ENCODE measurements at places on chromosomes 6 and 20.

DNA sequence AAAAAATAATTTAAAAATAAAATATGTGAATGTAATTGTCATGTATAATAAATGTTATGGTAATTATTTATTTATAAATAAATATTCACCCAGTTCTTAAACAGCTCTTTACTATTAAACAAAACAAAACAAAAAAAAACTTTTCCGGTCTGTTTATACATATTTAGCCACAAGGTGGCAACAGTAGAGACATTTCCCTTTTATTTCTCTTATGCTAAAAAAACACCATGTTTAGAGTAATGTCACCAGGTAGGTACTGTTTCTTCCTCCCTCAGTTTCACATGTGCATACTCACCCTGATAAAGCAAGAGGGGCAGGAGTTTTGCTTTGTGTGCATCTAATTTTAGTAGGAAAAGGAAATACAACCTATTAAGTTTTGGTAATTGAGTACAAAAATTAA lies 610.4 kb upstream of the IMPG1 start:
- DNase-seq, result no peak

DNA sequence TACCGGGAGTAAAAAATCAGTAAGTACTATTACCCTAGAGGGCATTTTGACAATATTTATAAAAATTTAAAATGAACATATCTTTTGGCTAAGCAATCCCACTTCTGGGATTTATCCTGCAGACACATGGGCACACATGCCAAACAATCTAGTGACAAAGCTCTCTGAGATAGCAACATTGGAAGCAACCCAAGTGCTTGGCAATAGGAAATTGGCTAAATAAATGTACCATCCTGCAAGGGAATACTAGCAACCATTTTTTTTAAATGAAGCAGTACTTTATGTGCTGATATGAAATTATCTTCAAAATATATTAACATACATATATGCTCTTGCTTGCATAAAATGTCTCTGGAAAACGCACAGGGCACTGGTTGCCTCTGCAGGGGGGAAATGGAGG lies 133.8 kb downstream of the SNX5 start:
- DNase-seq, result no peak

GRCh38 chr20:61355585-61355984 lies 103.5 kb downstream of the CDH4 start:
- DNase-seq, result no peak

- no peak for DNase-seq
These were observed 3.0 kb downstream of the RGS19 start for GRCh38 chr20:64076061-64076997.

DNA sequence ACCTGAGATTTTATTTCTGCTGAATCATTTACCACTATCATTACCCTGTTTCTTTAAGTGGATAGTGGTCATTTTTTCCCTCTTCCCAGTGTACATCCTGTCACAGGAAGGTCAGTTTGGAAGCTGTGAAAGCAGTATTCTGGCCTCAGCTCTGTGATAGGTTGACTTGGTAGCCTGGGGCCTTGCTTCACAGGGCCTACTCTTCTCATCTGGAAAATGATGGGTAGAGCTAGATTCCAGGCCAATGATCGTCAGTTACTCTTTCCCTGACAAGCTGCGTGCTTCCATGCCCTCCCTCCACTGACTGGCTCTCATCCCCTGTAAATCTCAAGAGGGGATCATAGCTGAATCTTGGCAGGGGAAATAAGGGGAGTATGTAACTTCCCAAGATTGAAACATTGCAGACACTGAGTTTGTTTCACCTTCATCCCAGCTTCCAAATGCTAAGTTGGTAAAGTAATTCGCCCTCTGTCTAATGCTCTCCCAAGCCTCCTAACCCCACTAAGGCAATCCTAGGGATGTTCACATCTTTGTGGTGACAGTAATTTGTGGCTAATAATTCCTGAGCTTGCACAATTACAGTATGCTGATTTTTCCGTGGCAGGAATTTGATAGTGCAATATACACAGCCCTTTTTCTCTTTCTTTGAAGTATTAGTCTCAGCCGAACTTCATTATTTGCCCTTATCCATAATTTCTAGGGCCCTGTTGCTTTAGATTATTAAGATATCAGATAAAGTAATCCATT lies 51.2 kb downstream of the VAPB start:
- no peak for DNase-seq

DNA sequence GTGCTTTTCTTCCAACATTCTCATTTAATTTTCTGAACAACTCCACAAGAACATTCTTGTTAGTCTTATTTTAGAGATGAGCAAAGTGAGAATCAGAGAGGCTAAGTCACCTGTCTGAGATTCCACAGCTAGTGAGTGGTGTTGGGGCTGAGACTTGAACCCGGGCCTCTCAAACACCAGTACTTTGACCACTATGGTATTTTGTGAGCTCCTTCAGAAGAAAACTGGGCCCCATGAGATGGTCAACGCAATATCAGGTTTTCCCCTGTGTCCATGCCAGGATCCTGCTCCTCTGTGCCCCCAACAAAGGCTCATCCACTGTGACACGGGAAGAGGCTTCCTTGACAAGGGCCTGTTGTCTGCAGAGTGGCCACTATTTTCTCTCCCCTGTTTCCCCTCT lies 51.9 kb downstream of the MAFB start:
- no peak for DNase-seq

- DNase-seq, result no peak
These were observed 806 bp downstream of the LEMD2 start for GRCh38 chr6:33787954-33788693.

- no peak for DNase-seq
These were observed 221.3 kb downstream of the FARS2 start for GRCh38 chr6:5482619-5483018.

DNA sequence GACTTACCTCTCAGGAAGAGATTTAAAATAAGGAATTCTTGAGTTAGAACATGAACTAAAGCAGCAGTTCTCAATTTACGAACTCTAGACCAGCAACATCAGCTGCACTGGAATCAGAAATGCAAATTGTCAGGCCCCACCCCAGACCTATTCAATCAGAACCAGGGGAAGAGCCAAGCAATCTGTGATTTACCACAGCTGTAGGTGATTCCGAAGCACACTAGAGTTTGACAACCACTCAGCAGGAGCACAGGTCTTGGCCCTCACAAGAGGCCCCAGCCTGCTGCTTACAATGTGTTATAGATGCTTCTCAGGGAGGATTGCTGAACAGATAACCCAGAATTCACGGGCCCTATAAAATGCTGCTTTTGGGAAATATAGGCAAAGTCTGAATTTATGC lies 279.2 kb downstream of the PTPRK start:
- no peak for DNase-seq

DNA sequence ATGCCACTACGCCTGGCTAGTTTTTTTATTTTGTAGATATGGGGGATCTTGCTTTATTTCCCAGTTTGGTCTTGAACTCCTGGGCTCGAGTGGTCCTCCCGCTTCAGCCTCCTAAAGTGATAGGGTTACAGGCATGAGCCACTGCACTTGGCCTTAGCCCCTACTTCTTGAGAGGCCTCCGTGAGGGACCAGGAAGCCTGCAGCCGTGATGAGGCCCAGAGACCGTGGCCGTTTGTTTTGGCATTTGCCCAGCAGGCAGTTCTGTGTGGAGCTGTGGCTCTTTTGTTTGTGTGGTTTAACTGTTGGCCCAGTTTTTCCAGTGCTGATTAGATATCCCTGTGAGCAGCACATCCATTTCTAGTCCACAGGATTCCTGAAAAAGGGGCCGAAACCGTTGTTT lies 39.8 kb downstream of the SRSF3 start:
- no peak for DNase-seq

DNA sequence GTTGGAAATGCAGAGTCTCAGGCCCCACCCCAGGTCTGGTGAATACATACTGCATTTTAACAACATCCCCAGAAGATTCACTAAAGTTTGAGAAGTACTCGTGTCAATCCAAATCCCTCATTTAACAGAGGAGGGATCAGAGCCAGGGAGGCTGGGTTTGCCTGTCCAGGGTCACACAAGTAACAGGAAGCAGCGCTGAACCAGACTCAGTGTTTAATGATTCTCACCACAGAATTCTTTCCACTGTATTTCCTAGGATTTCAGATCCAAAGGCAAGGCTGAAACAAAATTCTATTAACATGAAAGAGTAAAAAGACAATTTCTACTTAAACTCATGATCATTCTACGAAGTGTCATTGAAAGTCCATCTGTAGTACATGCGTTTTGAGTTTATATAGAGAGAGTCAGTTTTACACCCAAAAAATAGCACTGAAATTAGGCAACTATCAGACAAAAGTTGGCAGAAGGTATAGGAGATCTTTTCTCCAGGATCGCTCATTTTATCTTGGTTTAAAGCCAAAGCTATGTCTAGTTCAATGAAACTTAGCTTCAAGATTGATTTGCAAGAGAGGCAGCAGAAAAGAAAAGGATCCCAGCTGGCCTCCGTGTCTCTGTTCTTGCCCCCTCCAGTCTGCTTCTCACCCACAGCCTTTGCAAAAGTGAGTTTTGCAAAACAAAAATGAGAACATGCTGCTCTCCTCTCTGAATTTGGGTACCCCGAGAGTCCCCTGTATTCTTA lies 6.0 kb upstream of the AGPAT4 start:
- no peak for DNase-seq

DNA sequence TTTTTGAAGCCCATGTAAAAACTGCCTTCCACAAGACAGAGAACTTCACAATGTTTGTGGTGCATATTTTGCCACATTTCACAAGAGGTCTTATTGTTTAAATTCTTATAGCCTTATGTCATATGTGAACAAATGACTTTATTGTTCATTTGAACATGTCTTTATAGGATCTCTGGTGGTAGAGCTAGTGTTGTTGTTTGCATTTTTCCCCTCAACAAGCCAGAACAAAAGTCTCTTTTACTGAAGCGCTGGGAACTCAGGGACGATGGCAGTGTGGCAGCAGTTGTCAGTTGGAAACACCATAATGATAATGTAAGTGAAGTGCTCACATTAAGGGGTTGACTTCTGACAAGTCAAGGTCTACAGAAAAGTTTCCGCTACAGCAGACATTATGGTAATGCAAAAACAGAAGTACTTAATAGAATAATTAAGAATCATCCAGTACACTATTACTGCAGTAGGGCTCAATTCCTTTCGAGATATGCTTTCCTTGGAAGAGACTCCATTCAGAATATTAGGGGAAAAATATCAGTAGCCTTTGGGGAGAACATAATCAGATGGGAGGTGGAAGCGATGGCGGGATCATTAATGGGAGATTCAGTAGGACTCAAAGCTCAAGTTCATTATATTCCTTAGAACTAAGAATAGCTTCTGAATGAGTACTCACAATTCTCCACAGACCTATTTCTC lies 180.0 kb downstream of the GJA10 start:
- no peak for DNase-seq

DNA sequence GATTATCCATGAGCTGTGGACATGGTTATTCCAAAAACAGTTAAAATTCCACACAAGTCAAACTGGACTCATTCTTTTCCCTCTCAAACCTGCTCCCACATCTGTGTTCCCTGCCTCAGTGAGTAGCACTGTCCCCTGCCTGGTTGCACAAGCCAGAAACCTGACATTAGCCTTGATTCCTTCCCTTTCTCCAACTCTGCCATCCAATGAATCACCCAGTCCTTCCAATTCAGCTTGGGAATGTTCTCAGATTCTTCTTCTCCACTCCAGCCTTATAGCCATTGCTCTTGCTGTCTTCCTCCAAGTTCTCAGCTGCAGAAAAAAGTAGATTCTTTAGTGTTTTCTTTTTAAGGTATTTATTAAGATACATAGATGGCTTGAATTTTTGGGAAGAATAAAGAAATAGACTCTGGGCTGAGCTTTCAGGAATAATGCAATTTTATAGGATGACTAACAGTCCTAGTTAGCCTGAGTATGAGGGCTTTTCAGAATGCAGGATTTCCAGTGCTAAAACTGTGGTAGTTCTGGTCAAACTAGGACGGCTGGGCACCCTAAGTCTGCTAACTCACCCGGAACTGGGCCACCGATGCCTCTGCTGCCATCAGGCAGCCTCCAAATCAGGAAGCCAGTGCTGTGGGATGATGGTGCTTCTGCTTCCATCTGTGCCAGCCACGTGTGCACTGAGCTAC lies 18.2 kb upstream of the SASH1 start:
- no peak for DNase-seq

DNA sequence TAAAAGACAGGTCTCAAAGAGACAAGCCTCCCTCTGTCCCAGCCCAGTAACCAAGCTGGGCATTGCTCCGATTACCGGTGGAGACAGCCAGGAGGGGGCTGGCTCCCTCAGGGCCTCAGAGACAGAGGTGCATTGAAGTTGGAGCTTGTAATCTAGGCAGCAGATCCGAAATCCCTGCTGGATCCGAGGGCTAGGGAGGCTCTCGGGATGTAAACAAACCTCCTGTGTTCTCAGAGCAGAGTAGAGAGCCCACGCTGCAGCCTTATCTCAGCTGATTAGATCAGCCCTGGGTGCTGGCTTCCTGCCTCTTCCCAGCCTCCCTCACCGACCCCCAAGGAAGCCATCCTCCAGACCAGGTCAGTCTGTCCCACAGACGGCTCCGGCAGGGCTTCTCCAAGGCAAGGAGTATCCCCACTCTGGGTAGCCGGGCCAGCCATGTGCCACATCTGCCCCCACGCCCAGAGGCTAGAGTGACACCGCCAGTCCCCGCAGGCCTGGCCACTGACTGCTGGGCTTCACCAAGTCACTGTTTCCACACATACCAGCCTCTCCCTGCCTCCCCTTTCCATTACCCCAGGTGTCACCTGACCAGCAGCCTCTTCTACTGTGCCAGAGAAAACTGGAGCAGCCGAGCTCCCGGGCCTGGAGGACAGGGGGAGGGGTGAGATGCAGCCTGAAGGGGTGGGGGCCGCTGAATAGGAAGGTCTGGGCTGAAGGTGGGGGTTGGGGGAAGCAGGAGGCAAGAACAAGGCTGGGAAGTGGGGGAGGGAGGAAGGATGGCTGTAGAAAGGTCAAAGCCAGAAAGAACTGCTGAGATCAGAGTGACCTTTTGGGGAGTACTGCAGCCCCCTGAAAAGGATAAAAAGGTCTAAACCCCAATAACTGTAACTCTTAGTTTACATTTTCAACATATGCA lies 6.0 kb downstream of the SDC4 start:
- DNase-seq, result peak; percentile 33

GRCh38 chr20:23225407-23226060 lies 125.1 kb upstream of the NXT1 start:
- DNase-seq, result peak; percentile 33

GRCh38 chr6:169397684-169398083 lies 144.0 kb upstream of the THBS2 start:
- no peak for DNase-seq

DNA sequence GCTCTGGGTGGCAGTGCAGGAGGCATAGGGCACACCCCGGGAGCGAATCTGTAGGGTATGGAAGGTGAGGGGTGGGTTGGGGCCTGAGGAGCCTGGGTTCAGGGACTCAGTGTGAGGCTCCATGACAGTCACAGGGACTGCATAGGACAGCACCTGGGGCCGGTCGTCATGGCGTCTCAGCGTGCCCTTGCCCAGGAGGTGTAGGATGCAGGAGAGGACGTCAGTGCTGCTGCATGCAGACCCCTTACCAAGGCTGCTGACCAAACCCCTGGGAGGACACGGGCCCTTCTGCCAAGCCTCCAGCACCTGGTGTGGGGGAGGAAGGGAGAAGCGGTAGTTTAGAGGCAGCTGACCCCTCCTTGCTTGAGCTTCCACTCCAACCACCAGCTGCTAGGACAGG lies 15.9 kb downstream of the CUL7 start:
- no peak for DNase-seq

- DNase-seq, result no peak
These were observed 9.7 kb upstream of the CCR6 start for GRCh38 chr6:167113047-167113754.

Measured in T1000 (cell line).